ENCODE measurements at places on chromosomes 11 and 22. TPM values are rescaled to one million over a fixed set of nuclear protein-coding genes. Genes with fewer than 3 reads are reported as not detected.

DNA sequence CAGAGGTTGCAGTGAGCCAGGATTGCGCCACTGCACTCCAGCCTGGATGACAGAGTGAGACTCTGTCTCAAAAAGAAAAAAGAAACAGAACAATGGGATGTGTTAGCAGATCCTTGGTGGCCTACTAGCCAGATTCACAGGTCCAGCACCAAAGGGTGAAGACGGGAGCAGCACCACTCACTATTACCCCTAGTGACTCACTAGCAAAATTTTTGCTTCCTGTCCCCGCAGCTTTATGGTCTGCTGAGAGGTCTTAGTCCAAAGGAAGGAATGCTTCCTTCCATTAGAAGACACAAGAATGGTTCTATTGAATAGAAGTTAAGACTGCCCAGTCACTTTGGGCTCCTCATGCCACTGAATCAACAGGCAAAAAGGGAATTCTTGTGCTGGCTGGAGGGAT lies 35.9 kb upstream of the NUP50 start:
- DNase-seq: no peak

Gene SHANK3
- total RNA-seq: 7.2 TPM

DNA sequence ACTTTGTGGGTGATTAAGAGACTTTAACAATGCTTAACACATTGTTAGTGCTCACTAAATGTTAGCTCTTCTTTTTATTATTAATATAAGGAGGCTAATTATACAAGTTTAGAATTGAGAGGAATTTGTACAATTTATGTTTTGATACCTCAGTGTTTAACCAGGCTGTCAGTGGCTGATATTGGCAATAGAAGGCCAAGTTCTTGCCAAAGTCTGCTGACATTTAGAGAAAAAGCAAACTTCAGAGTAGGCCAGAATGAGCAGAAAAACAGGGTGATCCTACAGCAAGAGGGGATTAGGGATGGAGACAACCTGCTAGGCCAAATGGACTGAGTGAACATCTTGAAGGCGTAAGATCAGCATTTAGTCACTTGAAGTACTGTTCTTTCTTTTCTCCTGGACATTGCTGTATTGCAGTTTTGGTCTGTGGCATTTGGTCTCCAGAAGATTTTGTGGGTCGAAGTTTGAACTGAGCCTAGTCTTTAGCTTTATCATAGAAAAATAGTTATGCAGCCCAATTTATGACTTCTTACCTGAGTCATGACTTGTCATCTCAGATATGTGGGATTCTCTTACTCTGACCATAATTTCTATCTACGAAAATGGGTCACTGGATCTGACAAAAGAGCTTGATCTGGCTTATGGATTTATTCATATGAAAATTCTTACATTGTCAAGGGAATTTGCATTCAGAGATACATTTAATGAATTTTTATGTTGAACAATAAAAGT lies 9.0 kb downstream of the TRIM44 start:
- no peak for DNase-seq

Gene MMP11
- 4.9 TPM for total RNA-seq

DNA sequence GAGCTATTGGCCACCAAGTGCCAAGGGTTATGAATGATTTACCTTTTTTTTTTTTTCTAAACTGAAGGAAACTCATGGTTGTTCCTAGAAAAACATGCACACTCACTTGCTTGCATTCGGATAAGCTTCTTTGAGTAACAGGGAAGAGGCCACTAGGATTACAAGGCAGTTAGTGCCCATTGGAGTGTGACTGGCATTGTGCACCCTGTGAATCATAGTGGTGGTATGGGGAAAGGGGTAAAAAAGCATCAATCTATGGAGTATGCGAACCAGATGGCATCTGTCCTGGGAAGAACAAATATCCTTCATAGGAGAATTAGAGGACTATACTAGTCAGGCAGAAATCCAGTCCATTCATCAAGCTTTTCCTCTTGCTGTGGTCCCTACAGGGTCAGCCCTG lies 24.2 kb downstream of the CD44 start:
- DNase-seq: no peak

DNA sequence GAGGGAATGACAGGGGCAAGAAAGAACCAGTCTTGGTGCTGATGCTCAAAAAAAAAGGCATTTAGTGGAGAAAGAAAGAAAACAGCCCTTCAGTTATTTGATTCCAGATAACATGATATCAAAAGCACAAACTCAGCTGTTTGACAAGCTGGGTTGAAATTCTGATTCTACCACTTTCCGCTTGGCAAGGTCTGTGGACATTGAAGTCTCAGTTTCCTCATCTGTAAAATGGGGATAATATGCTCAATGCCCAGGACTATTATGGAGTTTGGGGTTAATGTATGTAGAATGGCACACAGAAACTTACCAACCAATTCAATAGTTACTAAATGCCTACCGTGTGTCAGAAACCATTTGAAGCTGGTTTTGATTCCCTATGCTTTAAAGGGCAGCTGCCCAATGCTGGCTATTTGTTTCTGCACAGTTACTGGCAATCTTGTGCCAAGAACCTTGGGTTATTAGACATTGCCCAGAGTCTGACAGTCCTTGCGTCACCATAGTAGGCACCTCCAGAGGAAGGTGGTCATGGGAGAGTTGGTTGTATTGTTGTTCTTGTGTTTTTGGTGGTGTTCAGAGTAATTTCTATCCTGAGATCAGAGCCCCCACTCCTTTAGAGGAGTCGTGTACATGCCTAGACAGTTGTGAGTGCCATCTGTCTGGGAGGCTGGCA lies 19.5 kb downstream of the ELF5 start:
- DNase-seq: no peak

Data from skin of body (tissue), 3 donors.